ENCODE measurements at places on chromosomes 5 and 9. TPM values are rescaled to one million over a fixed set of nuclear protein-coding genes. Genes with fewer than 3 reads are reported as not detected.

The TEX48 gene
- not detected for total RNA-seq

The LHX3 gene
- not detected for total RNA-seq

The NSMF gene
- total RNA-seq, result 23.7 TPM

The UGT3A1 gene
- total RNA-seq, result under 0.01 TPM

The ST8SIA4 gene
- 20.7 TPM for total RNA-seq

The TAF11L12 gene
- not detected for total RNA-seq

The AK6 gene
- 19.0 TPM for total RNA-seq

The OXCT1 gene
- total RNA-seq, result 15.0 TPM

The SCGB3A2 gene
- total RNA-seq, result not detected

The AFF4 gene
- total RNA-seq, result 83.2 TPM

The SPATA31A3 gene
- total RNA-seq, result not detected

The VCP gene
- 166 TPM for total RNA-seq

The CDH12 gene
- total RNA-seq, result under 0.01 TPM

The BRD3 gene
- total RNA-seq, result 6.8 TPM

The WNT8A gene
- not detected for total RNA-seq

The RNF183 gene
- total RNA-seq, result not detected

The DMRT3 gene
- not detected for total RNA-seq
